NCI-H146 (cell line): ENCODE measurements at places on chromosomes 12 and 14.

DNA sequence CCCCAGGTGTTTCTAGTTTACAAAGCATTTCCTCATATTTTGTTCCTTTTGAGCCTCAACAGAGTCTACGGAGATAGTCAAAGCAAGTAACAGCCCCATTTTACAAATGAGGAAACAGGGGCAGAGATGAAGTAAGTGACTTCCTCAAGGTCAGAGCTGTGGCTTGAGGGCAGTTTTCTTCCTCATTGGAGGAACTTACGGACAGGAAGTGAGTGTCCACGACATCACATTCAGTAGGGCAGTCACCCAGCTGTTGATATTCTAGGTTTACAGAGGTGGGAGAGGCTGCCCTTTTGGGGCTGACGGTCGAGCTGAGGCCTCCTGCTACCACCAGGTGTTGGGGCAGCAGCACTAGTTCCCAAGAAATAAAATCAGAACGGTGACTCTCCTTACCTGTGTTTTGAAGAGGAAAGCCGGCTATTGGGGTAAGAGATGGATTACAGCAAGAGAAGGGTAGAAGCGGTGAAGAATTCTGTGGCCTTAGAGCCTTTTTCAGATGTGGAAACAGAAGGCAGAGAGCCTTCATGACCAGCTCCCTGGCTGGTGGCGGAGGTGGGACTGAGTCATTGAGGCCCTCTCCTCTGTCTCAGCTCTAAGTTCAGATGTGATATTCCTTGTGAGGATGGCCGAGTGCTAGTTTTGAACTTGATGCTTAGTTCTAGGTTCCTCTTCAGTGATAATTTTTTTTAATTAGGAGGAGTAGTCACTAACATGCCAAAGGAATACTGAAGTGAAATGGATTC is 41.7 kb downstream of the SUSD6 start:
- DNase-seq = no peak

GRCh38 chr14:90797451-90797850 is 18.8 kb downstream of the TTC7B start:
- DNase-seq = no peak

DNA sequence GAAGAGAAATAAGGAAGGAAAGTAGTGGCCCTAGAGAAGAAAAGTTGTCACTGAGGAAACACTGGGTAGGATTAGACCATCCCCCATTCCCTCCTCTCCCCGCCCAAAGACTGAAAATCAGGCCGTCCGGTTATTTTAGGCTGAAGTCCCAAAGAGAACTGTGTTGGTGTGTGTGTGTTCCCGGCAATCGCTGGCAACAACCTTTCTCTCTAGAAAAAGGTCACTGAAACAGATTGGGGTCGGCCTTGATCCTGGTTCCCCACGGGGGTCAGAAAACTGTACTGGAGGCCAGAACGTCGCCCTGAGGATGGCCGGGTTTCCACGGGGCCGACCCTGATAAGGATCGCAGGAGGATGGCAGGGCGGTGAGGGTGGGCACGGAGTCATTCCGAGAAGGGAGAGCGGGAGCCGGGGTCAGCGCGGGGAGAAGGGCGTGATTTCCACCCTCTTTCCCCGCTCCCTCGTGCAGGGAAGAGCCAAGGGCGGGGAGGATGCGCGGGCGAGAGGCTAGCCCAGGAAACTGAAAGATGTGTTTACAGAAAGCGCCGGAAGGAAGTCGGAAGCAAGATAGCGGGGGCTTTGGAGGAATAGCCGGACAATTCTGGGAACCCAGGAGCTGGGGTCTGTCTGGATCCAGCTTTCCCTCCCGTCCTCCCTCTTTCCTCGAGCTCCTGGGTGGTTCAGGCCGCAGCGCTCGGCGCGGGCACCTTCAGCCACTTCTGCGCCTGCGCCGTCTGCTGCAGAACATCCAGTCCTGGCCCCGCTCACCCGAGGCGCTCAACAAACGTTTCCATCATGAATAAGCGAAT is 25.3 kb upstream of the SPTLC2 start:
- no peak for DNase-seq

DNA sequence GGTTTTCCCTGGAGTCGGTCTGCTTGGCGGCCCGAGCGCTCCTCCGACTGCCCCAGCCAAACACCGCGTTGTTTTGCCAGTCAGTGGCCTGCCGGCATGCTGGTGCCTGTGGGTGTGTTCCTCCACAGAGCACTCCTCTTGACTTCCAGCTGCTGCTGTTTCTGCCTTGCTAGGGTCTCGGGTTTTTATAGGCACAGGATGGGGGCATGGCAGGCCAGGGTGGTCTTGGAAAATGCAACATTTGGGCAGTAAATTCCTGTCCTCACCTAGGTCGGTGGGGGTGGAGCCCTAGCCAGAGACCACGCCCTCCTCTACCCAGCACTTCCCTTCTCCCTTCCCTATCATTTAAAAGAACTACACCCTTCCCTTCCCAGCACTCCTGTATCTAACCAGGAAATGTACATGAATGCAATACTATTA is 34.7 kb upstream of the VASH1 start:
- no peak for DNase-seq

GRCh38 chr14:31560759-31561154 is 447 bp upstream of the NUBPL start:
- DNase-seq = no peak

GRCh38 chr14:50944647-50945413 is 547 bp upstream of the PYGL start:
- DNase-seq = peak; percentile 52

DNA sequence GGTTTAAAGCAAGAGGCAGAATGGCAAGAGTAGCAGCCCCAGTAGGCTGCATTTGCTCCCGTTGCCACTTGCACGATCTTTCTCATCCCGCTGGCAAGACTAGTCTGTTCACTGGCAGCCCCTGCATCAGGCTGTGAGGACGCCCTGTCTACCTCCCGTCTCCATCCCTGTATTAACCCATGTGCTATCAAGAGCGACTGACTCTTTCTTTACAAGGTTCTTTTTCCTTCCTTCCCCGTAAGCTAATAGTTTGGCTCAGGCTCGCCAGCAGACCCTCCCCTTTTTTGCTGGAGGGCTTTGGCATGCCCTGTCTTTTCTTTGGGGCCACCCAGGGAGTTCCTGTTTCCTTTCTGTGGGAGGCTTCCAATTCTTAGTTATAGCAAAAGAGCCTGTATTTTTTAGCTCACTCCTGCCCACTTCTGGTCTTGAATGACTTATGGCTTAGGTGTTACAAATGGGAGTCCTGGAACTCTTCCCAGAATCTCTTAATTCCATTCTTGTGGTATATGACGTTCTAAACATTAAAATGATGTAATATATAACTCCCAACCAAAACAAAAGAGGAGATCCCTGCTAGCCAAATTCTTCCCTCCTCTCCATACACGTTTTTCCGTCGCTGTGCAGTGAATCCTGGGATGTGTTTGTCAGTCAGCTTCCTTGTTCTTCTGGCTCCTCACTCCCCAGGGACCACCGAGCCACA is 149.0 kb downstream of the PRKCH start:
- DNase-seq = no peak
